ENCODE measurements at places on chromosomes 6 and 20.
A peak's percentile ranks its signal among the peaks of the same experiment; 100 is the strongest.

GRCh38 chr20:63309261-63310071, 16.5 kb downstream of the COL20A1 start:
- DNase-seq = no peak

DNA sequence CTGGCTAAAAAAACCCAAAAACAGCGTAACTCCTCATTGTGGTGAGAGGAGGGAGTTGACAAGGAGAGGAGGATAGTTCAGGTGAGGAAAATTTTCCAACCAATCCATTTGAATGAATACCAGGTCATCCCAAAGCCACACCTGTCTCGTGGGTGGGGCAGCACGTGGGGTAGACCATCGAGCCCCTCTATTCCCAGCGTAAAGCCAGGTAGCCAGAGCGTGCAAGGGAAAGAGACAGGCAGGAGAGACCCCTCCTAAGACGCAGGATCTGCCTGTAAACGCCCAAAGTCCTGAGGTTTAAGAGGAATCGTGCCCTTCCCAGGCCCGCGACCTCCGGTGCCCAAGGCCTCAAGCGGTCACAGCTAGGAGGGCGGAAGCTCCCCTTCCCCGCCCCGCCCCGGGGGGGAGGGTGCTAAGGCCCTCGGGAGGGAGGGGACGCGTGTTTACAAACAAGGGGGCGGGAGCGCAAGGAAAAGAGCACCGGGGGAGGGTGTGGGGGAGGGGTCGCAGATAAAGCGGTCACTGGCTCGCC, 712 bp downstream of the RXRB start:
- peak; percentile 83 for DNase-seq

DNA sequence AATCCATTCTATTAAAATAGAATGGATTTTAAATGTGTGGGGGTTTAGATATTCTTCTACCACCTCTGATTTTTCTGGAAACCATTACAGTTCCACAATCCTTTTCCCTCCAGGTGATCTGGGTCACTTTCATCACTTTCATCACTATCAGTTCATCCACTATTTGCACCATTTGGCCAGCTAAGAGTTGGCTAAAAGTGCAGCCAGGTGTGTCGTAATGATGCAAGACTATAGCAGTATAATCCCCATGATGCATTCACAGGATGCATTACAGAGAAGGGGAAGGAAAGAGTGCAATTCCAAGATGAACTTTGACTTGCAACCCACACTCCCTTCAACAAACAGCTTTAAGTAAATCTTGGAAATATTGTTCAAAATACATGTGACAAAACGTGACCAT, 4.9 kb downstream of the FUCA2 start:
- no peak for DNase-seq

- DNase-seq = no peak
Observed at GRCh38 chr6:30093951-30094661, 18.5 kb upstream of the RNF39 start.

GRCh38 chr6:34339432-34339831, 53.0 kb downstream of the NUDT3 start:
- no peak for DNase-seq

- peak; percentile 36 for DNase-seq
Observed at GRCh38 chr6:44706011-44706410, 318.5 kb downstream of the CDC5L start.

Measured in coronary artery (tissue), 2 donors.